ENCODE measurements at places on chromosomes 2 and 18.

GRCh38 chr2:11132036-11132671, 23.1 kb upstream of the SLC66A3 start:
- no peak for DNase-seq

- DNase-seq = peak; percentile 77
Measured at GRCh38 chr2:235605312-235606003, 111.6 kb downstream of the AGAP1 start.

DNA sequence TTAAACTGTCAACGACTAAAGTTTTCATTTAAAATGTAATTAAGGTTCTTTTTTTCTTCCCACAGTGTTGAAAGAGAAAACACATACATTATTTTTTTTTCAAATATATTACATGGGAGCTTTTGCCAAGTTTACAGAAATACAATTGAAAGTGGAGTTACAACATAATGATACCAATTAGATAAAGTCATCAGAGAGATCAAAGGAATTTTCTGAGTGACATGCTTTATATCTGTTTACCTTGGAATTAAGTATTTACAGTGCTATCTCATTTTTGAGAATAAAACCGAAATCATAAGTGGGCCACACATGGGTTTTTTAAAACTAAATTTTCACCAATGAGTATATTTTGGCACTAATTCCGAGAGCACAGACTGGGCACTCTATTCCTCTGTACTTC, 165.2 kb downstream of the RAPGEF4 start:
- DNase-seq = no peak

- no peak for DNase-seq
Measured at GRCh38 chr18:38539371-38539770, 973.8 kb upstream of the CELF4 start.

- no peak for DNase-seq
Measured at GRCh38 chr2:98903064-98903355, 33.0 kb downstream of the CRACDL start.
